Breast epithelium (tissue), 4 donors: ENCODE measurements at places on chromosomes 13 and 19. TPM values are rescaled to one million over a fixed set of nuclear protein-coding genes. Genes with fewer than 3 reads are reported as not detected.

DNA sequence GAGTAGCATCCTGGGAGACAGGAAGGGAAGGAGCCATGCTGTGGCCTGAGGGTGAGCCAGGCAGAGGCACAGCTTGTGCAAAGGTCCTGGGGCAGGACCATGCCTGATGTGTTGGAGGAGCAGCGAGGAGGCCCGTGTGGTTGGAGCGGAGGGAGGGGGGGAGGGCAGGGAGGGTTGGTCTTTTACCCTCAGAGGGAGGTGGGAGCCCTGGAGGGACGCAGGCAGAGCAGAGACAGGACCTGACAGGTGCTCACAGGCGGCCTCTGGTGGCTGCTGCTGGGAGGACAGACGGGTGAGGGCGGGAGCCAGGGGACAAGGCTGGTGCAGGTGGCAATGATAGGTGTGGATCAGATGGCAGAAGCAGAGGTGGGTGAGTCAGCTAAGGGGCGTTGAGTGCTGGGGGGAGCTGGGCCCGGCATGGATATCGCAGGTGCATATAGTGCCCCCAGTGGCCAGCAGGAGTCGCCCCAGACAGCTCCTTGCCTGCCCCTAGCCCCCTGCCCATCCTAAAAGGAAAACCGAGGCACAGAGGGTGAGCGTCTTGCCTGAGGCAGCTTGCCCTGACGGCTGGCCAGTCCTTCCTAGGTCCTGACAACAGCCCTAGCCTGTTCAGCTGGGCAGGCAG, 9.8 kb upstream of the GNA15 start:
- no peak for DNase-seq

The RFPL4AL1 gene
- total RNA-seq = not detected

The U2AF1L4 gene
- total RNA-seq = 15.7 TPM

- DNase-seq = no peak
Measured at GRCh38 chr13:60690604-60691003, 293.6 kb downstream of the TDRD3 start.

The KLK12 gene
- total RNA-seq = not detected

- DNase-seq = no peak
Measured at GRCh38 chr13:90454002-90454636, 893.4 kb upstream of the MIR17HG start.

The NUDT15 gene
- total RNA-seq = 12.1 TPM

DNA sequence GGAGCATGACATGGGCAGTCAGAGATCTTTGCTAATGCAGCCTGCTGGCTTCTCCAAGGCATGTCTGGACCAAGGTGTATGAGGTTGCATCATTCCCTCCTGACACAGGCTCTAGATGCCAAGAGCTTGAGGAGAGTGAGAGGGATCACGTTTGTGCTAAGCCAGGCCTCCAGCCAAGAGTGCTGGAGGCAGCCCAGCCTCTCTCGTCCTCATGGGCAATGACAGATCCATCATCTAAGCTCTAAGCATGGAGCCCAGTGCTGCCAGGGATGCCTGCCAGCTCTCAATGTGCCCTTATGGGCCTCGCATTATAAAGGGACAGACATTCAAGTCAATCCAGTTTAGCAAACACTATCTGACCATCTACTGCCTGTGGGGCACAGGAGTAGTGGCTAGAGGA, 136.3 kb upstream of the VSTM2B start:
- no peak for DNase-seq

- DNase-seq = no peak
Measured at GRCh38 chr13:37366044-37366770, 232.4 kb downstream of the POSTN start.

The KIR2DL4 gene
- total RNA-seq = 0.32 TPM

The NUDT19 gene
- 7.2 TPM for total RNA-seq

DNA sequence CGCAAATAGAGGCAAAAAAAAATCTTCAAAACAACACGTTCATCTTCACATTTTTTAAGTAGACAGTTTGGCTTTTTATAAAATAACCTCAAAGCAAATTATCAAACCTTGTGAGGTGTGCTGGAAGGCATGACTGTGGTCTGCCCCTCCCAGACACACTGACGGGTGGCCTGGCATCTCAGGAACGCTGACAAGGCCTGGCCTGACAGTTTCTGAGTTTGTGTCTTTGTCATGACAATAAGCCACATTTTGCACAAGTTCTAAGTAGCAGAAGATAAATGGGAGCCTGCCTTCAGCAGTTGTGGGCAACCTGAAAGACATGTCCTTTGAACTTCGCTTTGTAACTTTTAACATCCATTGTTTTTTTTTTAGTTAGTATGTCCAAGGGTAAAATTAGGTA, 38.5 kb downstream of the SOX21 start:
- DNase-seq = no peak

DNA sequence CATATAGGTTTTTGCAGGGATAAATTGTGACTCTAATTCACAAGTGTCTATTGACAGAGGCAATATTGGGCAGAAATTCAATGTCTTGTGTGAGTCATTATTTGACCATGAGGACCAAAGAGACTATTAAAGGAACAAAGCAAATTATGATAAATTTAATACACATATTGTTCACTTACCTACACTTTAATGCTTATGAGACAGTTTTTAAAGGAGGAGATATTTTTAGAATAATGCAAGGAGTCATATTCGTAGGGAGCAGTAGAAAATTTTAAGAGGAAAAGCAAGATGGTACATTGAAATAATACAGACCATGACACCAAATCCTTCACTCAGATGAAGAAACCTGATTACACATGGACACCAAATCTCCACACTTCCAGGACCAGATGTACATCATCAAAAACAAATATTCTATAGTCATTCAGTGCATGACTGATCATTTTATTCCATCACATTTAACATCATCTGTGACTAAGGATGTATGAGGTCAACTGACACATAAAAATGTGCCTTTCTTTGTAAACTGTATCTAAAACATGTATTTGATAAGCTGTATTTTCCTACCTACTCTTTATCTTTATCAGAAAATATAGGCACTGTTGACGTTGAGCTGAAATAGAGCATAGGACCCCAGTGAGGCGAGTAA, 4.2 kb upstream of the OR7A17 start:
- DNase-seq = no peak

- peak; percentile 85 for DNase-seq
Measured at GRCh38 chr13:44734201-44734707, 158.1 kb upstream of the TSC22D1 start.

The PSG1 gene
- not detected for total RNA-seq

GRCh38 chr19:2949939-2950285, 5.1 kb upstream of the ZNF77 start:
- DNase-seq = no peak

- no peak for DNase-seq
Measured at GRCh38 chr13:37870489-37870845, 895 bp upstream of the TRPC4 start.

The IFNL1 gene
- total RNA-seq = not detected

The MAP4K1 gene
- total RNA-seq = 9.3 TPM

GRCh38 chr19:58545286-58546018, 1.6 kb downstream of the TRIM28 start:
- DNase-seq = no peak

GRCh38 chr19:13013649-13014048, 18.4 kb downstream of the NFIX start:
- no peak for DNase-seq

- no peak for DNase-seq
Measured at GRCh38 chr13:52085421-52085820, 43.5 kb downstream of the NEK5 start.

GRCh38 chr13:22837980-22838647, 342.7 kb upstream of the SGCG start:
- no peak for DNase-seq

The CD70 gene
- not detected for total RNA-seq

The HOMER3 gene
- total RNA-seq = 56.6 TPM

- no peak for DNase-seq
Measured at GRCh38 chr13:55234311-55234710, 1906.4 kb upstream of the PRR20A start.

GRCh38 chr19:7328647-7329046, 20.1 kb upstream of the ARHGEF18 start:
- DNase-seq = no peak

DNA sequence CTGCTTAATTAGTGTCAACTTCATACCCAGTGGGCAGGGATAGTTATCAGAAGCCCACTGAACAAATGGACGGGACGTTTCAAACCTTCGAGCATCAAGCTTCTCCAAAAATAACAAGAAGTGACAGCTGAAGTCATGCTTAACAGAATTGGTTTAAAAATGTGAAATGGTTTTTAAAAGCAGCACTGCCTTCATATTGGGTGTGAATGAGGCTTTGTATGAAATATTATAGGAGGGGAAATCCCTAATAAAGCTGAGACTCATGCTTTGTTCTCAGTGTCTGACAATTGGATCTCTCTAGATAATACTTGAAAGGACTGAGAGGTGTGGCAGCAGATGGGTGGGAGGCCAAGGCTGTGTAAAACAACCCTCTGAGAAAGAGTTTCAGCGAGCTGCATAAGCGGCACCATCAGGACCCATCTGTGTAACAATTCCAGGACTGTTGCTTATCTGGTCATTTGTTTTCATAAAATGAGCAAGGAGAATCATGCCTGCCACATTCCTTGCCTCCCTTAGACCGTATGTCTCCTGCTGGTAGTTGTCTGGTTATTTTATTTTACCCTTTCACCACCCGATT, 667.7 kb downstream of the DIAPH3 start:
- no peak for DNase-seq

DNA sequence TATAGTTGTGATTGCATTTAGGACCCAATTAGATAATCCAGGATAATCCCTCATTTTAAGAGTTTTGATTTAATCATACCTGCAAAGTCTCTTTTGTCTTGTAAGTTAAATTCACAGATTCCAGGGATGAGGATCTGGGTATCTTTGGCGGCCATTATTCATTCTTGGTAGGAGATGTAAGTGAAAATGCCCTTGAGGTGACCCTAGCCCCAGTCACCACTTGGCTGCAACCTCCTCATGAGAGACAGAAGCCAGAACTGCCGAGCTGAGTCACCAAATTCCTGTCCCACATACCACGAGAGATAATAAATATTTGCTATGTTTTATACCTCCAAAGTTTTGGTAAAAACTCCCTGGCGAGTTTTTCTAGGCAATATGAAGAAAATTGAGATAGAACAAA, 389.4 kb downstream of the RFC3 start:
- DNase-seq = no peak

DNA sequence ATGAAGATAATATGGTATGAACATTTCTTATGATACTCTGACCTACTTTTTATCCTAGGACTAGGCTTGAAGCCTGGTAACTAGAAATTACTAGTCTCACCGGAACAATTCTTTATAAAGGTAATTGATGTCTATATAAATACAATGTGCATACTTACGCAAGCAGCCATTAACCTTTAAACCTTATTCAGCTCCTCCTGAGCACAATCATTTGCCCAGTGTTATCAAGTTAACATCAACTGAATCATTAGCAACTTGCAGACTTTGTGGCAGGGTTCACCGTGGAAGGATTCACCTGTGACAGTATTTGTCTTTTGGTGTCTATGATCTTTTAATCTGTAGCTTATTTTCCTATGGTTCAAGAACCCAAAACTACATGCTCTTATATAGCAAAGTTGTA, 508.6 kb upstream of the KLHL1 start:
- DNase-seq = no peak

- DNase-seq = no peak
Measured at GRCh38 chr19:7478173-7478842, 10.5 kb downstream of the PEX11G start.

The WDR62 gene
- 0.80 TPM for total RNA-seq

DNA sequence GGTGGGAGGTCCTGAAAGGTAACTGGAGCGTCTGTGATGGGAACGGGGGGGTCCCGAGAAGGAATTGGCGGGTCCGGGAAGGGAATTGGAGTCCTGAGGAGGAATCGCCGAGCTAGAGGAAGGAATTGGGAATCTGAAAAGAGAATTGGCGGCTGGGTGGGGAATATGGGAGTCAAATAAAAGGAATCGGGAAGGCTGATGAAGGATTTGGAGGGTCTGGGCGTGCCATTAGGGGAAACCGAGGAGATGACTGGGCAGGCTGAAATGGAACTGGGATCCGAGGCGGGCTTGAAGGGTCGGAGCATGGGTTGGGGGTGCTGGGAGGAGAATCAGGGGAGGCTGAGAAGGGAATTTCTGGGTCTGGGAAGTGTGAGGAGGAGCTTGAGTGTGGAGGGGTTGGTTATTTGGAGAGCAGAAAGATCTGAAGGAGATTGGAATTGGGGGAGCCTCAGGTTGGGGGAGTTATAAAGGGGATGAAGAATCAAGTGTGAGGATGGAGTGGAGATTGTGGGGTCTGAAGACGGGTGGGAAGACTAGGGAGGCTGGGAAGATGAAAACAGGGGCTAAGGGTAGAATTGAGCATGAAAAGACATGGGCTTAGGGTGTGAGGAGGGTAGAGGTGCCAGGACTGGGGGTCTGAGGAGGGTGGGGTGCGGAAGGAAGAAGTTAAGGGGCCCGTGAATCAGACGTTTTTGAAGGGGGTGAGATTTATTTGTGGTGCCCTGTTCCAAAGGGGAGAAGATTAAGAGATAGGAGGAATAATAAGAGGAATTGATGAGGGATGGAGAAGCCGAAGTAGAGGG, 718 bp downstream of the ACTN4 start:
- no peak for DNase-seq
